ENCODE measurements at places on chromosomes 2 and 18.

GRCh38 chr2:205566606-205567168 lies 115.6 kb upstream of the NRP2 start:
- no peak for DNase-seq

DNA sequence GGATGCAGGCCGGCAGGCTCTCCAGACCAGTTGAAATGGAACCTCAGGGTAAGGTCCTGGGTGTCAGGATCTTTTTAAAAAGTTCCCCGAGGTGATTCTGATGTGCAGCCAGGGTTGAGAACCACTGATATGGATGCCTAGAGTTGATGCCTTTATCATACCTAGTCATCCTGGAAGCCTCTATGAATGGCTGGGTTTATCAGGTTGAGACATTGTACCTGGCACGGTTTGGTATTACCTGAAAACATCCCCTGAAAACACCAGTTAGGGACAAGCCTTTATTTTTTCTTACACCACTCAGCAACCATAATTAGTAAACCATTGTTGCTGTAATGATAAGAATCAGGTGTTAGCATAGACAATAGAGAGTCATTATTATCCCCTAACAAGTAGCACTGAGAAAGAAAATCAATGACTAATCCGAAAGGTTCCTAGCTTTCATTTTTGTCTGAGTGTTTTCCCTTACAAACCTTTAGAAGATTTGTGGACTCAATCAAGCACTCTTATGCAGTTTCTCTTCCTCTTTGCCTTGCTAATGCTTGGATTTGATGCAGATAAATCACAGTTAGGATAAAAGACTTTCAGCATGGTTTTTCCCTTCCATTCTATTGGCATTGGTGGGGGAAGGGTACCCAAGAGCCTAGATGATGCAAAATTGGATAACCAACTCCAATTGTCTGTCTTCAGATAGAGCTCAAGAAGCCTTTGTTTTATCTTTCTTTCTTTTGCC lies 116.5 kb upstream of the LYPD6 start:
- DNase-seq, result no peak

- no peak for DNase-seq
Observed at GRCh38 chr2:61229936-61230335, 67.9 kb downstream of the C2orf74 start.

- DNase-seq, result no peak
Observed at GRCh38 chr2:42721898-42722297, 42.0 kb downstream of the OXER1 start.

DNA sequence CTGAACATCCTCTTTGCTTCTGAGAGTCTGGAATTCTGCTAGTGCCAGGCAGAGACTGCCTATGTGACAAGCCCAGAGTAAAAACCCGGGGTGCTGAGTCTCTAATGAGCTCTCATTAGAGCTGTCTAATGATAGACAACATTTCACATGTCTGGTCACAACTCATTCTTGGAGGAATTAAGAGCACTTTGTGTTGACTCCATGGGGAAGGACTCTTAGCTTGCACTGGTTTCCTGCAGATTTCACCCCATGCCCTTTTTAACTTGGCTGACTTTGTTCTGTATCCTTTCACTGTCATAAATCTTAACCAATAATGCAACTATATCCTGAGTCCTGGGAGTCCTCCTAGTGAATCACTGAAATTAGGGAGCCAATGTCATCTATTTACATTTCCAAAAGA lies 33.5 kb downstream of the FBXO15 start:
- DNase-seq, result no peak
